Posterior cingulate gyrus (tissue), 11 donors: ENCODE measurements at places on chromosomes 3 and 15.

DNA sequence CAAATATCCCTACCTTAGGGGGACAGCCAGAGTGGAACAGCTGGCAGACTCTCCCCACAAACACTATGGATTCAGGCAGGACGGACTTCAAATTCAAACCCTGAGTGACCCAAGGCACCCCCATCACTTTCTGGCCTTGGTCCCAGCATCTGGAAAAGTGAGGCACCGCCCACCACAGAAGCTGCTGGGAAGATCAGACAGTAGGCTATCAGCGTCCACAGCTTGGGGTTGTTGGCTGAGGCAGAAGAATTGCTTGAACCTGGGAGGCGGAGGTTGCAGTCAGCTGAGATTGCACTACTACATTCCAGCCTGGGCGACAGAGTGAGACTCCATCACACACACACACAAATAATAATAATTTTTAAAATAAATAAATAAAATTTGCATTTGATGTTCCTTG is 8.5 kb downstream of the PFKFB4 start:
- no peak for DNase-seq

DNA sequence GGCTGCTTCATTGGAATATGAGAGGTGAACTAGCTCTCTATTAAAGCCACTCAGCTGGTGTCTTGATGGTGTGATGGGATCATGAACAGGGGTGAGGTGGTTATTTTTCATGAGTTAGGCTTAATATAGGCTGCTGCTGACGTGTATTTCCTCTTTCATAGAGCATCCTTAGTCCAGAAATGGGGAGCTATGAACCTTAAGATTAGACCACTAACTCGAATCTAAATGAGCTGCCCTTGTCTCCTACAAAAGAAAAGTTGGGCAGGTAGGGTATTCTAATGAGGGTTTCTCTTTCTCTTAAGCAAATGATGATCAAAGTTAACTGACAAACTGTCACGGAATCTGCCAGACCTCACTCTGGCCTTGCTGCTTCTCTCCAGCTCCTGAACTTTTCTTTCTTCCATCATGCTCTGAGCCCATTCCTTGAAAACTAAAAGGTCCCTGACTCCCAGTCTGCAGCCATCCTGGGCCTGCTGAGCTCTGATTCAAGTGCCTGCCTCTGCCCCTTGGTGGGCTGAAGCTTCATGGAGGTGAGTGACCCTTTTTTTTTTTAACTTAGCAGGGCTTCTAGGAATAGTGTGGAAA is at the start of gene TRIM69:
TRIM69 (plus strand) TSS at position 348 of the 585 bp plus-strand sequence; CDS start at position 525, 177 bp downstream.
- no peak for DNase-seq

GRCh38 chr3:173402656-173403055 is 5.1 kb downstream of the NLGN1 start:
- DNase-seq = no peak

- DNase-seq = no peak
Measured at GRCh38 chr3:56758539-56758981, 43.2 kb downstream of the ARHGEF3 start.

- DNase-seq = no peak
Measured at GRCh38 chr3:179093807-179094206, 22.2 kb upstream of the ZMAT3 start.

DNA sequence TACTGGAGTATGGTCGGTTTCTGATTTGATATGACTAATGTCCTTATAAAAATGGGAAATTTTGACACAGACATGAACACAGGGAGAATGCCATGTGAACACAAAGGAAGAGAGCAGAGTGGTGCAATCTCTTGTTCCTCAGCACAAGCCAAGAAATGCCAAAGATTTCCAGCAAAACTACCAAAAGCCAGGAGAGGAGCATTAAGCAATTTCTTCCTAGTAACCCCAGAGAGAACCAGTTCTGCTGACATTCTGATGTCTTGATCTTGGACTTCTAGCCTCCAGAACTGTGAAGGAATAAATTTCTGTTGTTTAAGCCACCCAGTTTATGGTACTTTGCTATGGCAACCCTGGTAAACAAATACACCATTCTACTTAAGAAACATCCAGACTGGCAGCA is 227.8 kb upstream of the MRPL3 start:
- no peak for DNase-seq

- no peak for DNase-seq
Measured at GRCh38 chr3:133937756-133938601, 42.3 kb upstream of the RAB6B start.

DNA sequence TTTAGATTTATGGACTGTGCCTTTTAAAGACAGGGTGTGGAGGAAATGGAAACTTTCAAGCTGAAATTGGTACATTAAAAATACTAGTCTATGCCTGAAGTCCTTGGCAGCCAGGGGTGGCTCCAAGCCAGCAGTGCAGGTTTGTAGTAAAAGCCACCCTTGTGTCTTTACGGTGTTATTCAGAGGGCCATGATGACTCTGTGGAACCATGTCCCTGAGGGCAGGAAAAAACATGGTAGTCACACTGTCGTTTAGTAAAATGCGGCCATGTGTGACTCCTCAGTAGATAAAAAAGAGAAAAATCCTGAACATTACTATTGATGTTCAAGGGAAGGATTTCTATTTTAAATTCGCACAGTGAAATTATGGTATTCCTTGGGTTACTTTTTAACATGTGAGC is 2.7 kb downstream of the FAN1 start:
- peak; percentile 22 for DNase-seq

- no peak for DNase-seq
Measured at GRCh38 chr3:167554898-167555297, 81.1 kb upstream of the SERPINI2 start.
